Renal cortex interstitium (tissue), 15 donors: ENCODE measurements at places on chromosomes 12 and 14. TPM values are rescaled to one million over a fixed set of nuclear protein-coding genes. Genes with fewer than 3 reads are reported as not detected.

DNA sequence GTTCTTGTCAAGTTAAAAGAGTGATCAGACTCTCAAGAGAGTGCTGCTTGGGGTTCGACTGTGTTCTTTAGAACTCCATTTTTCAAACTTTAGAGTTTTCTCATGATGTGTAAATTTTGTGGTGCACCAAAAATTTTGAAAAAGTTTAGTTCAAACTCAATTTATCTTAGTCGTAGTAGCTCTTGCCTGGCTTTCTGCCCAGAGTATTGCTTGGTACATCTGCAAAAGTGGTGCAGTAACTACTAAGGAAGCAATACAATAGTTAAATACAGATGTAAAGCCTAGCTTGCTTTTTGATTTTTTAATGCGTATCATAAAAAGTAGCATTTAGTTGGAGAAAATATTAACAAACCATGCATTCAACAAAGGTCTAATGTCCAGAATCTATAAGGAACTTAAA, 9.5 kb upstream of the CCDC91 start:
- DNase-seq: no peak

DNA sequence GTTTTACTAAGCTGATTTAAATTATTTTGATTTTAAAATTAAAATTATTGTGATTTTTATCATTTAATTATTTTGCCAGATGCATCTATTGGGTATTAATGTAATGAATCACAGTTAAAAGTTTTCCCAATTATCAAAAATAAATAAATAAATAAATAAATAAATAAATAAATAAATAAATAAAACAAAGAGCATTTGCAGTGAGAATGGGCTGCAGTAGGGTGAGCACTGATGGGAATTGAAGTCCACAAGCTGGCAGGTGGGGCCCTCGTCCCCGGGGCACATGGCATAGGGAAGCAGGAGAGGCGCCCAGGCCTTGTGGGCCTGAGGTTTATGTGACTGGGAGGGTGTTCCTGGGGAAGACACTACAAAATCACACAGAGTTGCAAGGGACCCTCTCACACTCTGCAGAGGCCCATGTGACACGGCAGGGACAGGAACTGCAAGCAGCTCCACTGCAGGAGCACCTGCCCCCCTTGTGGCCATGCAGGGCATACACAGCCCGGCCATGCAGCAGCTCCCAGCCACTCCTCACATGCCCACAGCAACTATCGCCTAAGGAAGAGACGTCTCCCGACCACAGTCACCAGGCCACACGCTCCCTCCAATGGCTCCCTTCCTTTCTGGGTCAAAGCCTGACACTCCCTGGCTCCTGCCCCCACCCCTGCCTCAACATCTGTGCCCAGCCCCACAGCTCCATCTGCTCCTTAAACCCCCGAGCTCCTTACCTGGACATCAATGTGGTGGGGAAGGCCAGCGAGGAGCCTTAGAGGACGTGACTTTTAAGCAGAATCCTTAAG, 256.3 kb upstream of the SFSWAP start:
- DNase-seq: no peak

GRCh38 chr14:23648764-23649460, 12.7 kb downstream of the DHRS2 start:
- DNase-seq: no peak

- DNase-seq: no peak
These were observed 387.9 kb downstream of the DAD1 start for GRCh38 chr14:22200977-22201605.

- no peak for DNase-seq
These were observed 23.5 kb downstream of the BHLHE41 start for GRCh38 chr12:26101350-26101734.

The RASSF9 gene
- polyA plus RNA-seq: 13.0 TPM

The GMPR2 gene
- 115 TPM for polyA plus RNA-seq

DNA sequence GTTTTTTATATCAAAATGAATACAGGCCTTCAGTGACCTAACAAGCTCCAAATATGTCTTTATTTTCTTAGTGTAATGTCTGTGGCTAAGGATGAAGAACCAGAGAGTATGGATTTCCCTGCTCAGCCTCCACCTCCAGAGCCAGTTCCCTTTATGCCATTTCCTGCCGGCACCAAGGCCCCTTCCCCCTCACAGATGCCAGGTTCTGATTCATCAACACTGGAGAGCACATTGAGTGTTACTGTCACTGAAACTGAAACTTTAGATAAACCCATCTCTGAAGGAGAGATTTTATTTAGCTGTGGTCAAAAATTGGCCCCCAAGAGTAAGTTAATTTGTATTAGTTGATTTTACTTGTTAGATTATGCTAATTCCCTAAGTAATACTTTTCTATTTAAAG, 61.0 kb downstream of the KIAA0586 start:
- DNase-seq: no peak

DNA sequence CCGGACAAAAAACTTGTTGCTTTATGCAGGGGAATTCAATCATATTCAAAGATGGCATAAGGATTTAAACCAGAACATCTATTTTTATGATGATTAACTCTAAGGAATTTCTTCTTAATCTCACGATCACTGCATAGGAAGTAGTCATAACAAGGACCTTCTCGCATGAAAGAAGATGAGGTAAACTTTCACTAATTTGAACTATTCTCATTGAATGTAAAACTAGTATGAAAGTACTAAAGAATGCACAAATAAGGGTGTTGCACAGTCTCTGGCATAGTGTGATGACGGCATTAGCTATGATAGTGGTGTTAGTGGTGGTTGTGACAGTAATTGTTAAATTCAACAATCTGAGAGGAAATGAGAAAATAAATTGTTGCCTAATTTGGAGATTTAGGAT, 280.0 kb downstream of the SLC6A15 start:
- DNase-seq: no peak

The CGRRF1 gene
- polyA plus RNA-seq: 37.4 TPM

The C1S gene
- polyA plus RNA-seq: 48.1 TPM

DNA sequence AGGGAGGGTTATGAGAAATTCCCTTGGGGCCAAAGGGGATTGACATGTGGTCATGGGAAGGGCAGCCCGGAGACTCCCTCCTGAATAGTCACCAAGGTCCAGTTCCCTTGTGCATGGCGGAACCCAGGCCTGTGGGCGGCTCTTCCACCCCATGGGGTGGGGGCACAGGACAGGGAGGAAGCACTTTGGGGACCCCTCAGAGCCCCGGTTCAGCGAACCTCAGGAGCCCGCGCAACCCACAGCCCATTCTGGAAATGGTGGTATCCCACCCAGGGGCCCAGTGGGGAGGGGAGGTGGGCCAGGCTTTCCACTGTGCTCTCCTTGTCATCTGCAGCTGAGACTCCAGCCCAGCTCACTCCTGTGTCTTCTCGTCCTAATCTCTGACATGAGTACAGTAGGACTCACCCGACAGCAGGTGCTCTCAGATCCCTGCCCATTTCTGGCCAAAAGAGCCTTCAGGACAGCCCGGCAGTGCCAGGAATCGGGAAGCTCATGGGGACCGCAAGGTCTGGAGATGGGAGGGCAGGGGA, 255.2 kb upstream of the SFSWAP start:
- no peak for DNase-seq

DNA sequence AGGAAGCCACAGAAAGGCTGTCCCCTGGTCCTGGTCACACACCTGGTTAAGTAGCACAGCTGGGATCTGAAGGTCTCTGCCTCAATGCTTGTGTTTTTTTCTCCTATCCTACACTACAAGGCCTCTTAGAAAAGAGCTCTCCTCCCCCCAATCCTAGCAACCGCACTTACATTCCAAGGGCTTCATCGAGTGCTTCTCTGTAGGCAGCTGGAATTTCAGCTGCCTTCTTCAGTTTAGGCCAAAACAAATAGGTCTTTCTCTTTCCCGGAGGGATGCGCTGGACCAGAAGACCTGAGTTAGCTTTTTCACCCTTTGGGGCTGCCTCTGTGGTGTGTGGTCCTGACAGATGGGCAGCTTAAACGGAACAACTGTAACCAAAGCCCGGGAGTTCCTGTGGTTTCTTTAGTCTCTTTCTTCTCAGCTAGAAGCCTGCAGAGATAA, 109.7 kb downstream of the GPATCH2L start:
- DNase-seq: no peak

- DNase-seq: no peak
These were observed 307.1 kb downstream of the RPL10L start for GRCh38 chr14:46344327-46344937.

DNA sequence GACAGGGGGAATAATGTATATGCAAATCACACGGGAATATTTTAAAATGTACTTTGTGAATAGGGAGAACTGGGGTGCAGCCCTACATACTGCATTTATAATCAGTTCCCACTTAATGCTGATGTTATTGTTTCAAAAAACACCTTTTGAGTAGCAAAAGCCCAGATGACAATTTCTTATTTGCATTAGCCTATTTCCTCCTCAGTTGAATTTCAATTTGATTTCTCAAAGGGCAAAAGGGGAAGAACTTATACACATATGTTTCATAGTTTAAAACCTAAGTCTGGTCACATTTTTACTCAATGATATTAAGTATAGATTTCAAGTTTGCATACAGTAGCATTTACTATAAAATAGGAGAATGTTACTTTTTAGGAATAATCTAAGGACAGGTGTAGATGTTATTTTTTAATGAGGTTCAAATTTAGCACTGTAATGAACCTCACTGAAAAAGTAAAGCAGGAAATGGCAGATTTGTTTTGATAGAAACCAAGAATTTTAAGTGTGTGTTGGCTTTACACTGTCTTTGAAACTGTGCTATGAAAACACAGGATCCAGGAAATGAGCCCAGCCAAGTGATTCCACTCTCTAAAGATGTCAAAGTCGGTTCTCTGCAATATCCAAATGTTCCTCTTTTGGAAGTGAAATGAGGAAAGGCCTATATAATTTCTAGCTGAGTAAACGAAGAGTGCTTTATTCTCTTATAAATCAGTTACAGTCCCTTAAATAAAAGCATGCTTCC, 367.4 kb downstream of the BTG1 start:
- DNase-seq: peak; percentile 40

- DNase-seq: no peak
These were observed 26.6 kb upstream of the GTF2A1 start for GRCh38 chr14:81247271-81247766.
